ENCODE measurements at places on chromosomes 5 and 9.

DNA sequence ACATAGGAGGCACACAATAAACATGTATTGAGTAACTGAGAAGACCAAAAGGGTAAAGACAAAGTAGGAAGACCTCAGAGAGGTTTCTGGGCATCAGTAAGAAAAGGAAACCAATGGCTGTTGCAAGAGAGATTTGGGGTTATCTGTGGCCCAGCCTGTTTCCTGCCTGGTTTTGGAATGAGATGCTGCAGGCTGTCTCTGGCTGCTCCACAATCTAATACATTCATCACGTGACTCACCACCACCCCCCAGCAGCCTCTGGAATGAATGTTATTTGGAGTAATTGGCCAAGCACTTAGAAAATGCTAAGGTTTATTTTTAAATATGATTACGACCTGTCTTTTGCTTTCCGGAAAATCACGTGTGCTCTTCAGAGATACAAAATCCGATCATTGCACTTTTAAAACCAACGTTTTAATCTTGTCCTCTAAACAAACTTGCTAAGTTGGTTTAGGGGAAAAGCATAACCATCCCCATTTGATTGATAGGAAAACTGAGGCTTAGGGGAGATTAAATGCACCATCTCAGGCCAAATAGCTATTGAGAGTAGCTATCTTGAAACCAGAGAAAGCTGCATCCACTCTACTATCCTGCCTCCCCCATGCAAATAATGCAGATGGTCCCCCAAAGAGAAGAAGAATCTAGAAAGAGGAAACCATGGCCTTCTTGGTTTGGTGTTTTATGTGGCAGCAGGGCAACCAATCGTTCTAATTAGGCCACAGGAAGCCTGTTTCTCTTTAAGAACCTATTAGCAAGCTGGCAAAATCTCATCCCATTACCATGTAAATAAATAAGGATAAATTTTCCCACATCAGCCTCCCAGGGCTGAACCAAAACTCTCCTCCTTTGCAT, 151.8 kb upstream of the ADRA1B start:
- no peak for DNase-seq

DNA sequence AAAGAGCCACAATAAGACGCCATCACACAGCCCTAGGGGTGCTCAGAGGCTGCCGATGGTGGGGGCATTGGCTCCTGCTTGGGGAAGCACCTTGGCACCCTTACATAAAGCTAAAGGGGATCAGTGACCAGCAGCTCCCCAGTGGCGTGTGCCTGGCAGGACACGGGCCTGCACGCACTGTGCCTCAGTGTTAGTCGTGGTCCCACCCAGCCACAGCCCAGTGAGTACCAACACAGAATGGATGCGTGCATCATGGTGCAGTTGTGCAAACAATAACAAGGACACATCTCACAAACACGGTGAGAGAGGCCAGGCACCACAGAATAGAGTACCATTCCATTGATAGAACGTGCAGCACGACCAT, 103.2 kb downstream of the WNK2 start:
- DNase-seq, result no peak

DNA sequence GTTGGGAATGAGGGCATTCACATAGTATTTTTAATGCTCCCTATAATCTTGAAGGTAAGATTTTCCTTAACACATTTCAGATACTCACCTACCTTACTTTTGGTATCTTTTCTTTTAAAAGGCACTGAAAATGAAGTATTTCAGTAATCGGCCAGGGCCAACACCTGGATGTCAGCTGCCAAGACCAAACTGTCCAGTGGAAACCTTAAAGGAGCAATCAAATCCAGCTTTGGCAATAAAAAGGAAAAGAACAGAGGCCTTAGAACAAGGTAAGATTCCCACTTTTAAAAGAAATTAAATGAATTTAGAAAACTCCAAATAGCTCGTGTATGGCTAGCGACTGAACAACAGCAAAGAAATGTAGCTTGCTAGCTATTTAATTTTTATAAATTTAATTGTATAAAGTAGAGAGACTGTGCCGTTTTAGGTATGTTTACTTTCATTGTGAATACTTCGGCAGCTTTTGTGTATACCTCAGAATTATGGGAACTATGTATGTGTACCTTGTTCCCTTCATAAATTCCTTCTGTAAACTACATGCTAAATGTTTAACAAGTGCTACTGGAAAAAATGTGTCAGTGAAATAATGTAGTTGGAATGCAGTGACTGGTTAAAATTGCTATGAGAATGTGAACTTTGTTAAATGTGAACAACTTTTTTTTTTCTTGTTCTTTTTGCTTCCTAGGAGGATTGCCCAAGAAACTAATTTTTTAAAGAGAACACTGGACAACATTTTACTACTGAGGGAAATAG, 41.9 kb downstream of the CDK7 start:
- no peak for DNase-seq

DNA sequence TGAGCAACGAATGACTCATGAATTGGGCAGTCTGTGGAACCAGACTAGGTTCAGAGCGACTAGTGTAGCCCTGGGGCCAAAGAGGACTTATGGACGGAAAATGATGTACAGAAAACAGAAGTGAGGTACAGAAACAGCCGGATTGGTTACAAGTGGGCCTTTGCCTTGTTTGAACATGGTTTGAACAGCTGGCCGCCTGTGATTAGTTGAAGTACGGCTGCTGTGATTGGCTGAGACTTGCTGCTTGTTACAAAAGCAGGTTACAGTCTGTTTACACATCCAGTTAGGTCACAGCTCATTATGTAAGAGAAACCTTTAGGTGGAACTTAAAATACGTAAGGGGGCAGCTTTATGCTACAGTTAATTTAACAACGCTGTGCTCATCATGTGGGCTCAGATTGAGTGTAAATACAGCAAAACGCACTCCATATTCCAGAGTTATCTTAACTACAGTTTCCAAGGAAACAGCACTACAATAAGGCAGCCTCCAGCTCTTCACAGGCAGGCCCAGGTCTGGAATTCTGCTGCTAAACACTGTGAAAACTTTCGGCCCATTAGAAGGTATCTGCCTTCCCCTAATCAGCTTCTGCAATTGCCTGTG, 6.5 kb downstream of the AMACR start:
- no peak for DNase-seq

DNA sequence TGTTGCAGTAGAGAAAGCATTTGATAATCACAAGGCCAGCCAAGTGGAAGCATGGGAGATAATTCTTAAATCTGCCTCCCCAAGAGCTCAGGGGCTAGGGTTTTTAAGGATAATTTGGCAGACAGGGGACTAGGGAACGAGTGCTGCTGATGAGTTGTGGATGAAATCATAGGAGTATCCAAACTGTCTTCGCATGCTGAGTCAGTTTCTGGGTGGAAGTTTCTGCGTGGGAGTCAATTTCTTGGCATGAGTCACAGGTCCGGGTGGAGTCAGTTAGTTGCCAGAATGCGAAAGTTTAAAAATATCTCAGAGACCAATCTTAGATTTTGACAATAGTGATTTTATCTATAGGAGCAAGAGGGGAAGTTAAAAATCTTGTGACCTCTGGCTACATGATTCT, 112.6 kb downstream of the TMC1 start:
- DNase-seq, result no peak

DNA sequence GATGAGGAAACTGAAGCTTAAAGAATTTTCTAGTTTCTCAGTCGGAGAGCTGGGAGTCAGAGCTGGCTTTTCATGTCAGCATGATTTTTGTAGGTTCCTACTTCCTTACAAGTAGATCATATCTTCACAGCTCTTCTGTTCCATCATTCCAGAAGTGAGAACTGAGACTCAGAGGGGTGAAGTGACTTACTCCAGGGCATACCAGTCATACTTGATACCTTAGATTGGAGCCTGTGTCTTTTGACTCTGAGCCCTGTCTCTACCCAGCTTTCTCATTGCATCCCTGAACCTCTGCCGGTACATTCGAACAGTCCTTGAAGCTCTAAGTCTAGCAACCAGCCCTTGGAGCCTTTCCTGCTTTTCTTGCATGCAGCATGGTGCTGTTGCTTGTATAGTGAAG, 53.3 kb downstream of the MCCC2 start:
- DNase-seq, result no peak

GRCh38 chr9:93451849-93452709, 594 bp downstream of the FAM120A start:
- DNase-seq, result peak; percentile 32

GRCh38 chr5:126965061-126965475, 65.3 kb downstream of the MARCHF3 start:
- no peak for DNase-seq

DNA sequence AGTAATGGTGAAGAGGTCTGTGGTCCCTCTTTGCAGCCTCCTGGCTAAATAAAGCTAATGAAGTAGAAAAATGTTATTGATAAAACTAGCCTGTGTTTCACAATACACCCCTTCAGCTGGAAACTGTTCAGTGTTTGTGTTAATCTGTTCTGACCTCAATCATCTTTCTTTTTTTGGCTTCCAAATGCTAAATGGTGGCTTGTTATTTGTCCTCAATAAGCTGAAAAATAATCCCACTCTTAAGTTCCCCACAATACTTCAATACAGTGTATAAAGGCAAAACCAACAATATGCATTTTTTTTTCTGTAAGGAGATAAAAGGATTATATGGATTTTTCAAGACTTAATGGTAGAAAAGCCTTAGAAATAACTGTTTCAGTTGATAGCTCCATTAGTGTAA, 560.5 kb downstream of the TUSC1 start:
- no peak for DNase-seq

GRCh38 chr9:19232823-19233194, 2.3 kb downstream of the DENND4C start:
- DNase-seq, result peak; percentile 17

- DNase-seq, result no peak
Observed at GRCh38 chr9:26579056-26579455, 313.5 kb downstream of the CAAP1 start.

DNA sequence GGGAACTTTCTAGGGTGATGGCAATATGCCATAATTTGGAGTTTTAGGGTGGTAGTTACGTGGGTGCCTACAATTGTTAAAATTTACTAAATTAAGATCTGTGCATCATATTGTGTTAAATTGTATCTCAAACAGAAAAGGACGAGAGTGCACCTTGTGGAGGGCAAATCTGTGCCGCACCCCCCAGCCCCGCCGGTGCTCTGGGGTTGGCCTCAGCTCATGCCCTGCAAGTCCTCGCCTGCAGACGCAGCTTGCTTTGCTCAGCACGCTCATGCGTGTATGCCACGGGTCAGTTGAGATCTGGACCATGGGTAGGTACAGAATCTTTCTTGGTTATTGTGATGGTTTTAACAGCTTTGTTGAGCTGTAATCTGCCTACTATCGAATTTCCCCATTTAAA, 33.7 kb upstream of the FCN1 start:
- no peak for DNase-seq

DNA sequence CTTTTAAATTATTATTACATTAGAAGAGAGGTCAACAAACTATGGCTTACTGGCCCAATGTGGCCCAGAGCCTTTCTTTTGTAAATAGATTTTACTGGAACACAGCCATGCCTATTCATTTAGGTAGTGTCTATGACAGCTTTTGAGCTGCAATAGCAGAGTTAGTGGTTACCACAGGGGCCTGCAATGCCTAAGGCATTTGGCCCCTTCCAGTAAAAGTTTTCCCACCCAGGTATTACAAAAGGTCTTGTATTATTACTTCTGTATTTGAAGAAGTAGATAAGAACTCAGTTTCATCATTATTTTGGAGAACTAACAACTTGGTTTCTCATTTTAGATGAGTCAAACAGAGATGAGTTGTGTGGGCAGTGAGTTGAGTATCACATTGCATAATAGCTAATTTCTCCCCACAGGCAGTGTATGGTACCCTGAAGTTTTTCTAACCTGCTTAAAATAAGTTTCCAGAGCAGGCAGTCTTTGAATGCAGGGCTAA, 9.5 kb downstream of the MTRR start:
- no peak for DNase-seq

- no peak for DNase-seq
Observed at GRCh38 chr5:127993476-127993875, 90.1 kb upstream of the SLC12A2 start.

DNA sequence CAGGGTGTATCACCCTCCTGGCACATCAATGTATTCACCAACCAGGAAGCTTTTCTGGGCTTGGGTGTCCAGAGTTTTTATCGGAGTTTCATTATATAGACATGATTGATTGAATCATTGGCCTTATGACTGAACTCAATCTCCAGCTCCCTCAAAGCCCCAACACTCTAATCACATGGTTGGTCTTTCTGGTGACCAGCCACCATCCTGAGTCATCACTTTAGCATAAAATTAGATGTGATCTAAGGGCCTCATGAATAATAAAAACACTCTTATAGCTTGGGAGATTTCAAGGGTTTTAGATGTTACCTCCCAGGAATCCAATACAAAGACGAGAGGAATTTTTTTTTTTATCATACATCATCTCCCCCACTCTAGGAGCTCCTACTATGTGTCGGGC, 7.7 kb upstream of the PBX3 start:
- no peak for DNase-seq

GRCh38 chr9:22204240-22204639, 195.1 kb upstream of the CDKN2B start:
- no peak for DNase-seq

DNA sequence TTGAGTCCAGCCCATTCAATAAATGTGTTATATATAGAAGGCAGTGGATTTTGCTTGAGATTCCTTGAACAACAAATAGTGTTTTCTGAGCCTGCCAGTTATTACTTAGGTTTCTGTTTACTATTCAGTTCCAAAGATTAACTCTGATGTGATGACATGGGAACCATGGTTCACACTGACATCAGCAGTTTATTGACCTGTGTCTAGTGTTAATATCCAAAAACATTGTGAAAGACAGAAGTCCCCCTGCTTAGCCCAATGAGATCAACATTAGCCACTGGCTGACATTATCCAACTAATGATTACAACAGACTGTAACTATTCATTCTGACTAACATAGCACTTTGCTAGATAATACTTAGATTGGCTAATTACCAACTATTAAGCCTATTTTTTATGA, 14.9 kb downstream of the APBA1 start:
- DNase-seq, result no peak

GRCh38 chr5:146034127-146034526, 71.2 kb downstream of the PLAC8L1 start:
- DNase-seq, result no peak

GRCh38 chr5:172145870-172146747, 41.9 kb downstream of the STK10 start:
- no peak for DNase-seq

DNA sequence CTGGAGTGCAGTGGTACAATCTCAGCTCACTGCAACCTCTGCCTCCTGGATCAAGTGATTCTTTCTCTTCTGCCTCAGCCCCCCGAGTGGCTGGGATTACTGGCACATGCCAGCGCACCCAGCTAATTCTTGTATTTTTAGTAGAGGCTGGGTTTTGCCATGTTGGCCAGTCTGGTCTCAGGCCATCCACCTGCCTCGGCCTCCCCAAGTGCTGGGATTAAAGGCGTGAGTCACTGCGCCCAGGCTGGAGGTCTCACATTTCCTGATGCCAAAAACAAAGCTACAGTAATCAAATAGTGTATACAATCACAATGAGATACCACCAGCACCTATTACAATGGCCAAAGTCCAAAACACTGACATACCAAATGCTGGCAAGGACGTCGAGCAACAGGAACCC, 51.1 kb downstream of the TTLL11 start:
- DNase-seq, result no peak

- DNase-seq, result no peak
Observed at GRCh38 chr5:114438471-114438870, 76.6 kb downstream of the KCNN2 start.

GRCh38 chr5:123571927-123572326, 60.0 kb downstream of the CSNK1G3 start:
- DNase-seq, result no peak

- DNase-seq, result no peak
Observed at GRCh38 chr9:133892193-133892920, 99.8 kb downstream of the VAV2 start.

- no peak for DNase-seq
Observed at GRCh38 chr9:13205824-13206223, 73.7 kb downstream of the MPDZ start.

Data from CD4-positive, alpha-beta T cell treated with Interleukin-21 for 1 hour (primary cell).